ENCODE measurements at places on chromosomes 7 and 10.

DNA sequence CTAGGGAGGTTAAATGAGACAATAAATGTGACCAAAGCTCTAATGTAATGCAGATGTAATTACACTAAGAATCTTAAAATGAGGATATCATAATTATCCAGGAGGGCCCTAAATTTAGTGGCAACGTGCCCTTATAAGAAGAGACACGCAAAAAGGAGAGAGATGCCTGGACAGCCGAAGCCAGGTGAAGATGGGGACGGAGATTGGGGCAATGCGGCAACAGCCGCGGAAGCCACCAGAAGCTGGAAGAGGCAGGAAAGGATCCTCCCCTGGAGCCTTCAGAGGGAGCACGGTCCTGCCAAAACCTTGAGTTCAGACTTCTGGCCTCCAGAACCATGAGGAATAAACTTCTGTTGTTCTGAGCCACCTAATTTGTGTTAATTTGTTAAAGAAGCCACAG lies 25.3 kb upstream of the C10orf71 start:
- no peaks in the 10 kb centered on the region for H3K27me3 ChIP-seq
- H3K4me3 ChIP-seq = no peak overlapping the region
- H3K36me3 ChIP-seq = no peaks in the 10 kb centered on the region
- no peak overlapping the region for H3K27ac ChIP-seq
- DNase-seq = no peak

DNA sequence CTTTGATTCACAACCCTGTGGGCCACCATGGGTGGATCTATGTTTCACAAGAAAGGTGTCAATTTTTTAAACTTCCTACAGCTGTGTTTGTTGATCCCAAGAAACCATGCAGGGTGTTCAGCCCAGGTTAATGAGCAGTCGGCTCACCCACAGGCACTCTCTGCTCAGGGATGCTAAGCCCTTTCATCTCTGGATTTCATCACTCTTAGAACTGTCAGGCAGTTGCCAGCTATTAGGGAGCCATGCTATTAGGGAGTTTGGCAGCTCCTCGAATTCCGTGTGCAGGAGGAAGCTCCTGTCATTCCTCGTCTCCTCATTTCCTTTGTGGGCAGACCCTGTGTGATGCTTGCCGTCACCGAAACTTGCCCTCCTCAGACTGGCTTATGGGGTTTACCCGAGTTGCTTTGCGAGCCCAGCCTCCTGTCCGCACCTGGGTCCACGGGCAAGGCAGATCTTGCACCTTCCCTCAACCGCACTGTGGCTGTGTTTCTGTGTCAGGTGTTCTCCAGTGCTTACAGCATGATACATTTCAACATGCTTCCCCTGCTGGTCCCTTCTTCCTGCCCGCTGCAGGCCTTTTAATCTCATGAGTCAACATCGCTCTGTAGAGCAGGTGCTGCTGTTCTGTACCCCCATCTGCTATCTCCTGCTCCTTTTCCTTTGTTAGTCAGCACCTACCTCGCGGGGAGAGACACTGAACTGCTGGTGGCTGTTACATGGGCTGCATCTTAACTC lies 509.8 kb downstream of the SUGCT start:
- H3K4me3 ChIP-seq = no peak overlapping the region
- no peaks in the 10 kb centered on the region for H3K36me3 ChIP-seq
- DNase-seq = no peak
- H3K27ac ChIP-seq = no peak overlapping the region
- no peaks in the 10 kb centered on the region for H3K27me3 ChIP-seq

- no peak overlapping the region for H3K27ac ChIP-seq
- no peak overlapping the region for H3K4me3 ChIP-seq
- no peak for DNase-seq
- no peaks in the 10 kb centered on the region for H3K27me3 ChIP-seq
These were observed 5.2 kb upstream of the NPSR1 start for GRCh38 chr7:34652809-34653208.

GRCh38 chr7:6164491-6164890 lies 107.9 kb downstream of the CYTH3 start:
- peaks cover 31% of the 10 kb centered on the region for H3K4me1 ChIP-seq
- H3K27ac ChIP-seq = no peak overlapping the region

DNA sequence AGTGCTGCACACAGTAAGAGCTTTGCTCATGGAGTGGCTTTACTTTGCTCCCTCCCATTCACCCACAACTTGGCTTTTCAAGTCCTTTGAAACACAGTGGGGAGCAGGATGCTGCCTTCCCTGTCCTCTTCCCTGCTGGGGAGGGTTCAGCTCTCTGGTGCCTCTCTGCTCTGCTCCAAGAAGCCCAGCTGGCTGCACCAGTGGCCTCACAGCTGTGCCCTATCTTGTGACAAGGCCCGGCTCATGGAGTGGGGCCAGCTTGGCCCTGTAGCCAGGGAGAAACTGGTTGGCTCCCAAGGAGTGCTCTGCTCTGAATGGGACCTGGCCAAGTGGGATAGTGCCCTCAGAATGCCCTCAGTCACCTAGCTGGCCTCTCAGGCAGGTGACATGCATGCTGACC lies 212.3 kb upstream of the ZMIZ1 start:
- DNase-seq = no peak
- H3K4me3 ChIP-seq = no peak overlapping the region
- H3K4me1 ChIP-seq = peaks cover 12% of the 10 kb centered on the region
- H3K27me3 ChIP-seq = no peaks in the 10 kb centered on the region
- no peak overlapping the region for H3K27ac ChIP-seq

DNA sequence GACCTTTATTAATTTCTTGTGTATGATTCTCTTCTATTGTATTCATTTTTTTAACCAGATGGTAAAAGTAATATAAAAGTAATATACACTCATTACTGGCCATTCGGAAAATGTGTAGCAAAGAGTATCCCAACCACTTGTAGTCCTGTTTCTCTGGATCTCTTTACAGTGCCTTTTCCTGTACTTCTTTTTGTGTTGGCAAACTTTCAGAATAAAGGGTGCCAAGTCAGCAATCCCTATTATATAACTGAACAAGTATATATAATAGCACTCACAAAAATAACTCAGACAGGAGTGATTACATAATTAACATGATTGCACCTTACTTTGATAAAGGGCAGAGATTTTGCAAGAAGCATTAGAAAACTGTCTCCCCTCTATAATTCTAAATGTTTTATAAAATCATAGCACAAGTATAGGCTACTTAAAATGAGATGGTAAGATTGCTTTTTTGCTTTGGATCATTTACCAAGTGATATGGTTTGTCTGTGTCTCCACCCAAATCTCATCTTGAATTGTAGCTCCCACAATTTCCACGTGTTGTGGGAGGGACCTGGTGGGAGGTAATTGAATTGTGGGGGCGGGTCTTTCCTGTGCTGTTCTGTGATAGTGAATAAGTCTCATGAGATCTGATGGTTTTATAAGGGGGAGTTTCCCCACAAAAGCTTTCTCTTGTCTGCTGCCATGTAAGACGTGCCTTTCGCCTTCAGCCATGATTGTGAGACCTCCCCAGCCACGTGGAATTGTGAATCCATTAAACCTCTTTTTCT lies 41.5 kb upstream of the EPC1 start:
- no peaks in the 10 kb centered on the region for H3K27me3 ChIP-seq
- no peak overlapping the region for H3K27ac ChIP-seq
- no peak for DNase-seq
- H3K4me1 ChIP-seq = peaks cover 7% of the 10 kb centered on the region
- H3K36me3 ChIP-seq = no peaks in the 10 kb centered on the region

- no peak for DNase-seq
- no peak overlapping the region for H3K4me3 ChIP-seq
- H3K27ac ChIP-seq = no peak overlapping the region
- no peaks in the 10 kb centered on the region for H3K27me3 ChIP-seq
These were observed 116.8 kb upstream of the ZNF32 start for GRCh38 chr10:43765516-43765915.

GRCh38 chr10:66167816-66168215 lies 758.0 kb upstream of the LRRTM3 start:
- no peaks in the 10 kb centered on the region for H3K36me3 ChIP-seq
- no peak overlapping the region for H3K27ac ChIP-seq
- H3K27me3 ChIP-seq = no peaks in the 10 kb centered on the region

DNA sequence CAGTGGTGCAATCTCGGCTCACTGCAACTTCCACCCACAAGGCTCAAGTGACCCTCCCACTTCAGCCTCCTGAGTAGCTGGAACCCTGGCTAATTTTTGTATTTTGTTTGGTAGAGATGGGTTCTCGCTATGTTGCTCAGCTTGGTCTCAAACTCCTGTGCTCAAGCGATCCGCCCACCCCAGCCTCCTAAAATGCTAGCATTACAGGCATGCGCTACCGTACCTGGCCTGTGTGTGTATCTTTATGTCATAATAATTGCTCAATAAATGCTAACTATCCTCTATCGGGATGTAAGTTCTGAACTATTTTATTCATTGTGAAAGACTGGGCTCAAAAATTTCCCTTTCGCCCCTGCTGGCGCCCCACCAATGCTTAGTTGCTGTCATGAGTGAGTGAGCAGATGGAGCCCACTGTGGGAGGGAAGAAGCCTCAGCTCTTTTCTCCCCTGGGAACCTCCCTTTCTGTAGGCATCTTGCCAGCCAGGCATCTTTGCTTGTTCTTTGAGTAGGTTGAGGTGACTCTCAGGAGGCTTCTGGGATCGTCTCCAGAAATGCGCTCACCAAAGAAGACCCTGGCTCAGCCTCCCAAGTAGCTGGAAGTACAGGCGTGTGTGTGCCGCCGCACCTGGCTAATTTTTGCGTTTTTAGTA lies 38.3 kb downstream of the CAMK1D start:
- H3K27ac ChIP-seq = no peak overlapping the region
- H3K4me3 ChIP-seq = no peak overlapping the region
- H3K4me1 ChIP-seq = peaks cover 29% of the 10 kb centered on the region
- H3K36me3 ChIP-seq = no peaks in the 10 kb centered on the region
- no peaks in the 10 kb centered on the region for H3K27me3 ChIP-seq

GRCh38 chr10:46233181-46233580 lies 53.6 kb upstream of the ANTXRL start:
- H3K36me3 ChIP-seq = no peaks in the 10 kb centered on the region
- H3K4me3 ChIP-seq = no peak overlapping the region
- H3K27ac ChIP-seq = no peak overlapping the region
- H3K4me1 ChIP-seq = no peaks in the 10 kb centered on the region

DNA sequence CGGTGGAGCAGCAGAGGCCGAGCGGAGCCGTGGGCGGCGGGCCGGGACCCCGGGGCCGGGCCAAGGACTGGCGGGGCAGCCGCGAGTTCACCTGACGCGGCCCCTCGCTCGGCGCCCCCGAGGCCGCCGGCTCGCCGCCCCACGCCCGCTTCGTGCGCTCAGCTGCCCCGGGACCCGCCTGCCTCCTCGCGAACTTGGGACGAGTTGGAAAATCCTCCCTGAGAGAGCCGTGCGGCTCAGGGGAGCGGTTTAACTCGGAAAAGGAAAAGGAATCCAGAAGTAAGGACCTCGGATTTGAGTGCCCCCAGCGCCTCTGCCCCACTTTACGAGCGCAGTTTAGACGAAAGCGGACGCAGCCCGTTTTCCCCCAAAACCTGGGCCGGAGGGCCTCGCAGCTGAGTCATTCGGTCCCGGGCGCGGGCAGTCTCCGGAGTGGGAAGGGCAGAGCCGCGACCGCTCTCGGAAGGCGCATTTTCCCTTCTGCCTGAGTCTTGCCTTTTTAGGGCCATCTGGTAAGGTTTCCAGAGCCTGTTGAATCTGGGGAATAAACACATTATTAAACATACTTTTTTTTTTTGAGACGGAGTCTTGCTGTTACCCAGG lies 744 bp downstream of the CREM start:
- peak overlapping the region; percentile 68 for H3K4me3 ChIP-seq
- no peaks in the 10 kb centered on the region for H3K36me3 ChIP-seq
- peak; percentile 68 for DNase-seq
- no peaks in the 10 kb centered on the region for H3K27me3 ChIP-seq
- H3K4me1 ChIP-seq = peaks cover 49% of the 10 kb centered on the region

DNA sequence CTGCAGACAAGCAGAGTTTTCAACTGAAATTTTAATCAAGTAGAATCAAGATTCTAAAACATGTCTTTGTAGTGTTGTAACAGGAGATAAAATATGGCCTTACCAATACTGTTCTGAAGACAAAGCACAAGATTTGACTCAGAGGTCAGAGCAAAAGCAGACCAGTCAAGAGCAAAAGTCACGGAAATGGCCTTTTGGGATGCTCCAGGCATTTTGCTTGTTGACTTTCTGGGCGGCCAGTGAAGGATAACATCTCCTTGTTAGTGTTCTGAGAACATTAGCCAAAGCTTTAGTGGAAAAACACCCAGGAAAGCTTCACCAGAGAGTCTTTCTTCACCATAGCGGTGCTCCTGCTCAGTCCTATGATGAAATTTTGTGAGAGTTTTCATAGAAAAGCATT lies 590.6 kb downstream of the ARL4A start:
- no peaks in the 10 kb centered on the region for H3K4me1 ChIP-seq
- H3K27ac ChIP-seq = no peak overlapping the region
- no peaks in the 10 kb centered on the region for H3K27me3 ChIP-seq
- H3K4me3 ChIP-seq = no peak overlapping the region
- no peak for DNase-seq

GRCh38 chr7:97959046-97959445 lies 30.9 kb downstream of the OCM2 start:
- H3K4me1 ChIP-seq = no peaks in the 10 kb centered on the region
- DNase-seq = no peak
- H3K27me3 ChIP-seq = no peaks in the 10 kb centered on the region
- no peaks in the 10 kb centered on the region for H3K36me3 ChIP-seq

DNA sequence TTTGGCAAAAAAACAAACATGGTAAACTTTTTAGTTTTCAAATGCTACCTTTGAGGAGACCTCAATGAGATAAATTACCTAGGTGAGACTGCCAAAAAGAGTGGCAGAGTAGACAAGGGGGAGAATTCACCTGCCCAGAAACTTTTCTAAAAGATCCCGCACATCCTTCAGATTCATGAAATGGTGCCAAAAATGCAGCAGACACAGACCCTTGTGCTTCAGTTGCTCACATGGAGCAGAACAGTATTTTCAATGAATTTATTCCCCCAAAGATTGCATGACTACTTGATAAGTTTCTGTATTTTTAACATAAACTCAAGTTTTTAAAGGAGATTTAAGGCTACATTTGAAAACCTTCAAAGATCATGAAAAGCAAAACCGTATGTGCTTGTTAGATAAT lies 270.0 kb downstream of the TRIL start:
- no peak for DNase-seq
- peaks cover 10% of the 10 kb centered on the region for H3K4me1 ChIP-seq
- H3K27ac ChIP-seq = no peak overlapping the region
- no peaks in the 10 kb centered on the region for H3K27me3 ChIP-seq
- no peaks in the 10 kb centered on the region for H3K36me3 ChIP-seq

- H3K27me3 ChIP-seq = no peaks in the 10 kb centered on the region
- no peaks in the 10 kb centered on the region for H3K4me1 ChIP-seq
- peaks cover 6% of the 10 kb centered on the region for H3K36me3 ChIP-seq
- no peak for DNase-seq
These were observed 28.8 kb upstream of the PDGFA start for GRCh38 chr7:548401-548800.

GRCh38 chr10:118672153-118672552 lies 76.7 kb upstream of the PRLHR start:
- H3K27me3 ChIP-seq = no peaks in the 10 kb centered on the region
- no peak overlapping the region for H3K4me3 ChIP-seq
- no peak for DNase-seq
- H3K4me1 ChIP-seq = no peaks in the 10 kb centered on the region

GRCh38 chr10:87500646-87501048 lies 4.0 kb upstream of the MINPP1 start:
- H3K27ac ChIP-seq = no peak overlapping the region
- H3K4me1 ChIP-seq = peaks cover 11% of the 10 kb centered on the region
- no peaks in the 10 kb centered on the region for H3K27me3 ChIP-seq
- H3K36me3 ChIP-seq = no peaks in the 10 kb centered on the region

Data from tibial artery (tissue), 4 donors.